ENCODE measurements at places on chromosomes 2 and 18.

- peak; percentile 23 for DNase-seq
Observed at GRCh38 chr2:72892506-72893173, 5.4 kb downstream of the SPR start.

- no peak for DNase-seq
Observed at GRCh38 chr18:58699551-58699950, 28.3 kb downstream of the MALT1 start.

- no peak for DNase-seq
Observed at GRCh38 chr2:120513776-120514357, 167.9 kb downstream of the INHBB start.

GRCh38 chr2:142863485-142863961 is 13.9 kb upstream of the KYNU start:
- DNase-seq = no peak

DNA sequence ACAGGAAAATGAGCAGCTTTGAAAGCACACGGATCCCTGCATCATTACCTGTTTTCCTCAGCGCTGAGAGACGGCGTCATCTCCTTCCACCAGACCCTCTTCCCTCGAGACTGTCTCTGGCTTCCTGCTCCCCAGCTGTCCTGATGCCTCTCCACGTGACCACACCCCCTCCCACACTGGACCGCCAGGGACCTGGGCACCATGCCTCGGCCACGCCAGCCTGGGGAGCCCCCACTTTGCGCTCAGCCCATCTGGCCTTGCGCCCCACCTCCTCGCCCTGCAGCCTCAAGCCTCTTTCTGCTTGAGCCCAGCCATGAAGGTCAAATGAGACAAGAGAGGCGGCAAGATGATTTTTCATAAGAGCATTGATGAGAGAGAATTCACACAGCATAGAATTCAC is 66.0 kb upstream of the ACKR3 start:
- DNase-seq = no peak

- DNase-seq = no peak
Observed at GRCh38 chr18:79515331-79515730, 119.6 kb downstream of the NFATC1 start.

GRCh38 chr2:183264890-183265535 is 140.8 kb downstream of the NUP35 start:
- DNase-seq = no peak

- no peak for DNase-seq
Observed at GRCh38 chr2:226891780-226892590, 56.1 kb downstream of the RHBDD1 start.

All from effector CD8-positive, alpha-beta T cell (primary cell).